NCI-H1417 treated with DMSO at 0.1 percent for 48 hours (cell line): ENCODE measurements at places on chromosomes 7 and 10.
A peak's percentile ranks its signal among the peaks of the same experiment; 100 is the strongest.

- no peak for DNase-seq
Measured at GRCh38 chr10:61757001-61757400, 94.3 kb downstream of the CABCOCO1 start.

DNA sequence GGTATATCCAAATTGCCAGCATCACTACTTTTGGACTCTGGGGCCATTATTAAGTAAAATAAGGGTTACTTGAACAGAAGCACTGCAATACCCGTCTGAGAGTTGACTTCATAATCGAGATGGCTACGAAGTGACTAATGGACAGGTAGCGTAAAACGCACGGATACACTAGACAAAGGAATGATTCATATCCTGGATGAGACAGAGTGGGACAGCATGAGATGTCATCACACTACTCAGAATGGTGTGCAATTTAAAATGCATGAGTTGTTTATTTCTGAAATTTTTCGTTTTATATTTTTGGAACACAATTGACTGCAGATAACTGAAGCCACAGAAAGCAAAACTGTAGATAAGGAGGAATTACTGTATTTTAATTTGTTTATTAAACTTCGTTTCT, 421.5 kb upstream of the LRGUK start:
- no peak for DNase-seq

GRCh38 chr7:80499350-80499953, 12.4 kb downstream of the GNAT3 start:
- DNase-seq = no peak

- DNase-seq = no peak
Measured at GRCh38 chr7:30655096-30655970, 26.9 kb downstream of the CRHR2 start.

- peak; percentile 15 for DNase-seq
Measured at GRCh38 chr10:31749301-31749700, 179.3 kb downstream of the ARHGAP12 start.

GRCh38 chr10:103475437-103475836, 3.6 kb downstream of the CALHM3 start:
- no peak for DNase-seq

DNA sequence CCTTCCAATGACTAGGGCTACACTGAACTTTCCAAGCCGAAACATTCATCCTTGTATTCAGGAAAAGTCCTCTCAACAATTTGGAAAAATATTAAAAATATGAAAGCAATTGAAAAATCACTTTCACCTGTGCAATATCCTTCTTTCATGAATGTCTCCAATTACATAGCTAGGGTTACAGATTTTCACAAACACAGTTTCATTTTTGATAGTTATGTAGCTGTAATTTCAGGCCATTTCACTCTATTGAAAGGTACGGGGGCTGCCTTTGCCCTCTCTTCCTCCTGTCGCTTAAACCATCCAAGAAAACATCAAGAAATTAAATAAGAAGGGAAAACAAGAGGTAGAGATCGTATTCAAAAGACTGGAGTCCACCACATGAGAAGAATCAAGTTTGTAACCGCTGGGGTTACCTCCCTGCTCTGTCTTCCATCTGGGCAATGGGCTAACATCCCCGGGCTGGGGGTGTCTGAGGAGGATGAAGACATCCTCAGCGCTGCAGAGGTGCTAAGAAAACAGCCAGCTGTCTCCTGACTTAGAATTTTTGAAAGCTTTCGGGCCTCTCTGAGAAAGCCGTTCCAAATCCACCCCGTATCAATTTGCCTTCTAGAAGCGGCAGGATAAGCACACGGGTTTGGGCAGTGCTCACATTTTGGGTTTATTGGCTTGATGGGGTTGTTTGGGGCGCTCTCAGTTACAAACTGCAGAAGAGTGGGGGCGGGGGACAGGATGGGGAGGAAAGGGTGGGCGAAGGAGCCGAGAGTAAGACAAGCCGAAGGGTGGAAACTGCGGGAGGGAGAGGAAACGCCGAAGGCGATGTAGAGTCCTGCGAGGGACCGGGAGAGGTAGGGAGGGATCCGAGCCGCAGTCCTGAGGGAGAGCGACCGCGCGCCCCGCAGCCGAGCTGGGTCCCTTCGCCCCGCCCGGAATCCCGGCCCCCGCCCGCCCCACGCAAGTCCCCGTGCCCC, 24.3 kb upstream of the VAX1 start:
- DNase-seq = no peak

GRCh38 chr10:117318909-117319308, 56.3 kb downstream of the PDZD8 start:
- no peak for DNase-seq

DNA sequence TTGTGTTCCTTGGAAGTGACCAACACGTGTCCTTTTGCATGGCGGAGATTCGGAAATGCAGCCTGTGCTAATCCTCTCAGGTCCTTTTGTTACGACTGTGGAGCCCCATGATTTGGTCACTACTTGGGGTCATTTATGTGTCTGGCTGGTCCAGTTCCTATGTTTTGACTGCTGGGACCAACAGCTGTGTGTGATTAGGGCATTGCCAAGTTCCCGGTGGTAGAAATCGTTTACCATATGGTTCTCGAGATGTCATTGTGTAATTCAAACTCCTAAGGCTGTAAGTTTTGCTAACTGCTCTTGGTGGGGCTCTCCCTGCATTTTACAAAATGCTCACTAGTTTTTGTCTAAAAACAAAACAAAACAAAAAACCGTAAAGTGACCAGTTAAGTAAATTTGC, 62.0 kb downstream of the CCNY start:
- DNase-seq = no peak

DNA sequence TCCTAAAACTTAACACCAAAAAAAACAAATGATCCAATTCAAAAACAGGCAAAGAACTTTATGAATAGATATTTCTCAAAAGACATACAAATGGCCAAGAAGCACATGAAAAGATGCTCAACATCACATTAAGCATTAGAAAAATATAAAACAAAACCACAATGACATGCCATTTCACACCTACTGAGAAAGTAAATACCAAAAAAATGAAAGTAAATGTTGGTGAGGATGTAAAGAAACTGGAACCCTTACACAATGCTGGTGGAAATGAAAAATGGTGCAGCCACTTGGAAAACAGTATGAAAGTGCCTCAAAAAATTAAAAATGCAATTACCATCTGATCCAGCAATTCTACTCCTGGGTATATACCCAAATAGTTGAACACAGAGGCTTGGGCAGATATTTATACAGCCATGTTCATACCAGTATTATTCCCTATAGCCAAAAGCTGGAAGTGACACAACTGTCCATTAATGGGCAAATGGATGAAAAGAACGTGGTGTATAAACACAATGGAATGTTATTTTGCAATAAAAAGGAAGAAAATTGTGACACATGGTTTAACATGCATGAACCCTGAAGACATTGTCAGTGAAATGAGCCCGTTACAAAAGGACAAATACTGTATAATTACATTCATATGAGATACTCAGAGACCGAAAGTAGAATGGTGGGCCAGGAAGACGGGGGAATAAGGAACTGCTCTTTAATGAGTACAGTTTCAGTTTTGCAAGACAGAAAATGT, 89.0 kb downstream of the JMJD1C start:
- no peak for DNase-seq

DNA sequence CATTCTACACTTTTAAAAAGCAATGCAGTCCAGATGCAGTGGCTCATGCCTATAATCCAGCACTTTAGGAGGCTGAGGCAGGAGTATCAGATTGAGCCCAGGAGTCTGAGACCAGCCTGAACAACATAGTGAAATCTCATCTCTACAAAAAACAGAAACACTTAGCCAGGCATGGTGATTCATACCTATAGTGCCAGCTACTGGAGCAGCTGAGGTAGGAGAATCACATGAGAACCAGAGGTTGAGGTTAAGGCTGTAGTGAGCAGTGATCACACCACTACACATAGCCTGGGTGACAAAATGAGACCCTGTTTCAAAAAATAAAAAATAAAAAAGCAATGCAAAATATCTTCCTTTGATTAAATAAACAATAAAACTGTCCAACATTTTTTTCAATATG, 205.2 kb downstream of the GRM8 start:
- DNase-seq = no peak

GRCh38 chr10:61989995-61990760, 88.7 kb downstream of the ARID5B start:
- DNase-seq = no peak

GRCh38 chr7:108066486-108066885, 63.5 kb upstream of the LAMB1 start:
- DNase-seq = no peak
